Lower leg skin (tissue), 4 donors: ENCODE measurements at places on chromosomes 6 and 20. TPM values are rescaled to one million over a fixed set of nuclear protein-coding genes. Genes with fewer than 3 reads are reported as not detected.

Gene KHDRBS2
- total RNA-seq = not detected

DNA sequence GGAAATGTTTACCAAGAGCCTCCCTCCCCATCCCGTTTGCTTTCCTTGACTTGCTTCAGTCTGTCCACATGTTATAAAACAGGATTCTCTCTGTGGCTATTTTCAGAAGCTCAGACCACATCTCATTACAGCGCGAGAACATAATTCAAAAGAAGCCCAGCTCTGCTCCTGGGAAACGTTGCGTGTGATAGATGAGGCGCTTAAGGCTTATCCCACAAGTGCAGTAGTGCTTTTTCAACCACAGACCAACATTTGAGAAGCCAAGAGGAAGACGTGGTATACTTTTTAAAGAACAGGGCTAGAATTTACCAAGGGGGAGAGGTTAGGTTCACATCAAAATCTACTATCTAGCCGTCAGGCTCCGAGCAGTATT, 239.5 kb downstream of the SLC24A3 start:
- peak; percentile 53 for DNase-seq

Gene ETV7
- total RNA-seq = 14.3 TPM

Gene SLC35F1
- total RNA-seq = 0.30 TPM

GRCh38 chr6:142071981-142072380, 60.7 kb upstream of the GJE1 start:
- no peak for DNase-seq

Gene HCRTR2
- 0.12 TPM for total RNA-seq

- no peak for DNase-seq
These were observed 253.5 kb upstream of the TCF21 start for GRCh38 chr6:133635447-133635846.
